ENCODE measurements at places on chromosomes 6 and 20. TPM values are rescaled to one million over a fixed set of nuclear protein-coding genes. Genes with fewer than 3 reads are reported as not detected.

The THEMIS gene
- 1.6 TPM for total RNA-seq

DNA sequence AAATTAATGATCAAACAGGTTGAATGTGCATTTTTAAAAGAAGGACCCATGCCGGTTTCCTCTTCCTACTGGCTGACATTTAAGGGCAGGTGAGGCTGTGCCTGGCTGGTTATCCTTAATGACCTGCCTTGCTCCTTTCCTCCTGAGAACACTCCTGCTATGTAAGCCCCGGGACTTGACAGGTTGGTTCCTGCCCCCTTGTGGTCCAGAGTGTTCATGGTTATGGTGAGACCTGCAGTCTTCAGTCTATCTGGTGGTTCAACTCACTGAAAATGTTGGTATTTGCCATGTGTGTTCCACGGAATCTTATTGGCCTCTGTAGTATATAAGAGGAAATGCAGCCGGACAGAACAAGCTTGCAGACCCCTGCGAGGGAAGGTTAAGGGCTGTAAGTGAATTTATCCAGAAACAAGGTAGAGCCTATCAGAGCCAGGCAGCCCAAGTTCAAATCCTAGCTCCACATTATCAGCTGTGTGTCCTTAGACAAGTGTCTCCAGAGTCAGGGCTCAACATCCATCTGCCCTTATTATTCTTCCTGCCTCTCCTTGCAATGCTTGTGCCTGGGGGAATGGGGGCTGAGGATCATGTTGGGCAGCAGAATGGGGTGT is 5.2 kb upstream of the BPIFA3 start:
- DNase-seq: no peak

The FOXA2 gene
- not detected for total RNA-seq

DNA sequence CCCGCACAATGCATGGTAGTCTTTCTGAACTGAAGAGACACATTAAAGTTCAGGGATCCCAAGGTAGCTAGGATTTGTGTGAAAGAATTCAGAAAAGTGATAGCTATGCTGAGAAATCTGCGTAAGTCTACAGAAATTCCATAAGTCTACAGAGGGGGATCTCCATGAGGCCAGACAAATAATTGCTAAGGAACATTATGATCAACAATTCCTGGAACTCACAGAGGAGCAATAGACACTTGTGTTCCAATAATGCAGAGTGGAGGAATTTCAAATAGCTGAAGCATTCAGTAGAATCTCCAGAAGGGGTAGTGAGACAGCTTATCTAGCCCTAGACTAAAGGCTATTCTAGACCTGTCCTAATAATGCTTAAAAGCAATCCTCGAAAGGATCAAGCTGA is 315.7 kb upstream of the ECI2 start:
- DNase-seq: no peak

GRCh38 chr6:25219216-25219916 is 59.8 kb upstream of the CARMIL1 start:
- DNase-seq: no peak

- DNase-seq: no peak
These were observed 106.8 kb upstream of the MCHR2 start for GRCh38 chr6:100100776-100101175.

GRCh38 chr20:4122926-4123325 is 107.6 kb upstream of the RNF24 start:
- DNase-seq: no peak

DNA sequence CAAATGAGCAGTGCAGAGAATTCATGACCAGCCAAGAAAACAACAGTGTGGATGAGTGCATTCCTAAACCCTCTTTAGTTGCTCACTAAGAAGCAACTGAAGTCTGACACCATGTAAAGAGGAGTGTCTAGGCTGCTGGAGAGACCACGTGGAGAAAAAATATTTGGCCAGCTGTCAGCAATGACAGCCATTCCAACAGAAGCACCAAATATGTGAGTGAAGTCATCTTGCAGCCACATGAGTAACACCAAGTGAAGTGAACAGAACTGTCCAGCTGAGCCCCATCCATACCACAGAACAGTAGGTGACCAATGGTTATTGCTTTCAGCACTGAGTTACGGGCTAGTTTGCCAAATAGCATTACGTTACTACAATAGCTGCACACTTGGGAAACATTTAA is 89.4 kb downstream of the TBXT start:
- DNase-seq: no peak

- DNase-seq: peak; percentile 46
These were observed 252.8 kb downstream of the CDH26 start for GRCh38 chr20:60210779-60211617.

- no peak for DNase-seq
These were observed 28.7 kb upstream of the TXNDC5 start for GRCh38 chr6:7939184-7939863.

The TFAP2D gene
- total RNA-seq: not detected

DNA sequence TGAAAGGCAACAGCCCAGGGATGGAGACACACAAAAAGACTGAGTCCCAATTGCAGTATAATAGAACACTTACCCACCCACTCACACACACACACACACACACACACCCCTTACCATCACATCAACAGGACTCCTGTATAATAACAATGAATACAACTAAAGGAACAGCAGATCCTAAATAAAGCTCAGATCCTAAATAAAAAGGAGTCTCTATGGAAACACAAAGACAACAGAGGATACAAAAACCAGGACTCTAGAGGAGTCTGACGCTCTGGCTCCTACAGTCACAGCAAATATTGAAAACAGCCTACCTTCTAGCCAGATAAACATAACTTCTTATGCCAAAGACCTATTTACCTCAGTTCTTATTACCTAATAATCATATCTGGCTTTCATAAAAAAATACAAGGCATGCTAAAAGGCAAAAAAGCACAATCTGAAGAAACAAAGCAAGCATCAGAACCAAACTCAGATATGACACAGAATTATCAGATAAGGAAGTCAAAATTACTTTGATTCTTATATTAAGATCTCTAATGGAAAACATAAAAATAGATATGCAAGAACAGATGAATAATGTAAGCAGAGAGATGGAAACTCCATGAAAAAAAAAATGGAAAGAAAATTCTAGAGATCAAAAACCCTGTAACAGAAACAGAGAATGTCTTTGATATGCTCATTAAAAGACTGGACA is 134.9 kb downstream of the MMUT start:
- DNase-seq: no peak

GRCh38 chr6:75402296-75402695 is 91.3 kb downstream of the FILIP1 start:
- DNase-seq: no peak

The HRH3 gene
- total RNA-seq: not detected

The CNR1 gene
- total RNA-seq: 31.1 TPM

DNA sequence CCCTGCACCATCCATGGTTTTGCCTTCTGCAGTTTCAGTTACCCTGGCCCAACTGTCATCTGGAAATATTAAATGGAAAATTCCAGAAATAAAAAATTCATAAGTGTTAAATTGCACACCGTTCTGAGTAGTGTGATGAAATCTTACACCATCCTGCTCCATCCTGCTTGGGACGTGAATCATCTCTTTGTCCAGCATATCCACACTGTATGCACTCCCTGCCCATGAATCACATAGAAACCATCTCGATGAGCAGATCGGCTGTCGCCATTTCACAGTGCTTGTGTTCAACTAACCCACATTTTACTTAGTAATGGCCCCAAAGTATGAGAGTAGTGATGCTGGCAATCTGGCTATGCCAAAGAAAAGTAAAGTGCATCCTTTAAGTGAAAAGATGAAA is 105.9 kb upstream of the ID4 start:
- no peak for DNase-seq

The PARD6B gene
- total RNA-seq: 6.6 TPM

The SOD2 gene
- 1,800 TPM for total RNA-seq

- DNase-seq: no peak
These were observed 57.2 kb upstream of the ARHGAP18 start for GRCh38 chr6:129766959-129767728.

The PHACTR1 gene
- 17.5 TPM for total RNA-seq

The DEFB124 gene
- not detected for total RNA-seq

The LINC00237 gene
- not detected for total RNA-seq

The CEP162 gene
- 15.8 TPM for total RNA-seq

The MUC21 gene
- not detected for total RNA-seq

GRCh38 chr6:51112731-51113130 is 294.1 kb downstream of the TFAP2B start:
- no peak for DNase-seq

The HLA-DPA1 gene
- 211 TPM for total RNA-seq

DNA sequence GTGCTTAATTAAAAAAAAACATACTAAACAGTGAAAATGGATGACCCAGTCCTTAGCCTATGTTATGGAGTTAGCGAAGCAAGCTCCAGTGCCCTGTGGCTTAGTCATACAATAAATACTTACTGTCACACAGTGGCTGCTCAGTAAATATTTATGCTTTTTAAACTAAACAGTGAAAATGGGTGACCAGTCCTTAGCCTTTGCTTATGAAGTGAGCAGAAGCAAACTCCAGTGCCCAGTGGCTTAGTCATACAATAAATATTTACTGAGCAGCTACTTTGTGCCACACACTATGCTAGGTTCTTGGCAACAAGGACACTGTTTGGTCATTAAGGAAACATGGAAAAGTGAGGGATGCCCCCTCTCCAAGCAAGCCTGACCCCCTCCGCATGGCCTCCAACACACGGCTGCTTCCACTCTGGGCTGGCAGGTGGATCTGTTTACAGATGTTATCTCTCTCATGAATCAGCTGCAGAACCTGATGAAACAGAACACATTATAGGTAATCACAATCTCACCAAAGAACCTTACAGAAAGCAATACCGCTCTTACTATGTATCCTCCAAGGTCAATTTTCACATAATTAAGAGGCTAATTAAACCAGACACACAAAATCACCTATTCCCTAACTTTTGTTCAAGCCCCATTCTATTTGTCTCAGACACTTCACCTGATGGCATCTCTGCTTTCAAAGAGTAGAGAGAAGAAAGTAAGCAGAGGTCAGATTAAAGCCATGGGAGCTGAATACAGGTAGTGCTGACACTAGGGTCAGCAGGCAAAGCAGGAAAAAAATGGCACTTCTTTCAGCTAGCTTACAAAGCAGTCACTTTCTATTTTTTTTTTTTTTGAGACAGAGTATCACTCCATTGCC is 27.3 kb downstream of the CDK5RAP1 start:
- no peak for DNase-seq

GRCh38 chr6:83589076-83589475 is 76.7 kb downstream of the PRSS35 start:
- DNase-seq: no peak

GRCh38 chr20:18987781-18988360 is 174.3 kb downstream of the SCP2D1 start:
- DNase-seq: no peak
